ENCODE measurements at places on chromosomes 3 and 15.

- DNase-seq, result no peak
Measured at GRCh38 chr3:138406606-138407005, 27.8 kb upstream of the ESYT3 start.

DNA sequence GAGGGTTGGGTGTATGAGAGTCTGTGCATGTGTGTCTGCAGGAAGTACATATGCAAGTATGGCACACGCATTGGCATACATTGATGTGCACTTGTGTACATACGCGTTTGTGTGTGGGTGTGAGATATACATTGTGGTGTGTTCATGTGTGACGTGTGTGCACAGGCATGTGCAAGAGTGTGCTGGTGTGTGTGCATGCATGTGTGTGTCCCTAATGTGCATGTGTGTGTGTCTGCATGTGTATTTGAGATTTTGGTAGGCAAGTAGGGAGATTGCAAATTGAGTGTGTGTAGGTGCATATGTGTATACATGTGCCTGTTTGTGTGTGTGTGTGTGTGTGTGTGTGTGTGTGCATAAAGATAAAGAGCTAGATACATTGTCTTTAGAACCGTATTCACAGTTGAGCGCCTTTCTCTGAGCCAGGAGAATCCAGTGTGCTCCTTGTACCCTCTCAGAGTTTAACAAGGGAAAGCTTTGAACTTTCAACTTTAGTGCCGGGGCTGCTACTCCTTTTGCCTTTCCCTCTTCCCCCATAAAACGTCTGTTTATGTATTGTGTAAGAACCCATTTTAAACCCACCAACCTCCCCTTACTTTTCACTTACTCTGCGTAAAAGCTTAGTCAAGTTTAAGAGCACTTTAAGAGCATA is 152.4 kb upstream of the CHL1 start:
- no peak for DNase-seq

DNA sequence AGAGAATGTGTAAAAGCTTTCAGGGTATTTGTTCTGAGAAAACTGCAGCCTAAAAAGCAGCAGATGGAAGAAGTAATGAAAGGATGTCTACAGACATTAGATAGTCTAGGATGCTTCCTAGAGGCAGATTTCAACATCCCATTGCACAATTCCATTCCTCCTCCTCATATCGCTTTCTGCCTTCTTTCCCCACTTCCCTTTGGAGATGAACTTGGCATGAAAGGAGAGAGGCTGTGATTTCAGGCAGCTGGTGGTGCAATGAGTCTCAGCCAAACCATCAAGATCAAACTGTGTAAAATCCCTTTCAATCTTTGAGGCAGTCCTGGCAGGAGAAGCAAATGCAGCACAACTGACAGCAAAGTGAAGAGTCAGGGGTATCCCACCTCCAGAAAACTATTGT is 438.7 kb upstream of the KCNMB2 start:
- DNase-seq, result no peak

- no peak for DNase-seq
Measured at GRCh38 chr15:73941044-73941443, 14.8 kb downstream of the LOXL1 start.

DNA sequence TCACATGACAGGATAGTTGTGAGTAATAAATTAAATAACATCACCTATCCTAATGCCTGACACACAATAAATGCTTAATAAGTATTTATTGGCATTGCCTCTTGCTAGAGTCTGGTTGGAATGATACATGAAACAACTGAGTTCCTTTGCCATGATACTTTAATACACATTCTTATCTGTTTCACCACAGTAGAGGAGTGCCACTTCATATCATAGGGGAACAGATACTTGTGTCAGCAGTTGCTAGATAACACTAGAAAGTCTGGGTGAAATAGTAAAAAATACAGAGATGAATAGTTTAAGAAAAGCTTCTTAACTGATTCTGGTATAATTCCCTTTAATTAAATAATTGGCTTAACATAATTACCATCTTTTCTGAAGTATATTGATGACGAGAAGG is 380.0 kb upstream of the GOLIM4 start:
- DNase-seq, result no peak

DNA sequence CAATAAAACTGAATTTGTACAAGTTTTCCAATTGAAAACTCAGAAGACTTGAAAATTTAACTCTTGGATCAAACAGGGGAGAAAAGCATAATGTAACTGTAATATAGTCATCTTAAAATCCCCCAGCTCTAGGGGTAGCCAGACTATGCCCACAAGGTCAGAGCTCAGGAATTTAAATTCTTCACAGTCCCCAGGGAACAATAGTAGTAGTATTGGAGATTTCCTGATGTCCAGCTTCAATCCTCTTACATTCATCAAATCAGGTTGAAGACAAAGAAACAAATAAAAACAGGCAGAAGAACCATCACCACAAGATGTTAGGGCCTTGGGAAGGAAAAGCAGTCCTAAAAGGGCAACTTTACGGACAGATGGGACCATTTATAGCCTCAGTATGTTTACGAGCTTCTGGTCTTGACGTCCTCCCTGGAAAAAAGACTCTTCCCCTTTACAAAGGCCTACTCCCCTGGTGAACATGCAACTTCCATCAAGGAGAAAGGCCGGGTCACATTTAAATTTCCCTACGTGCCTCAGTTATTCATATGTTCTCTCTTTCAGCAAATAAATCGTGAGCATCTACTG is 96.8 kb downstream of the PLCH1 start:
- DNase-seq, result no peak

DNA sequence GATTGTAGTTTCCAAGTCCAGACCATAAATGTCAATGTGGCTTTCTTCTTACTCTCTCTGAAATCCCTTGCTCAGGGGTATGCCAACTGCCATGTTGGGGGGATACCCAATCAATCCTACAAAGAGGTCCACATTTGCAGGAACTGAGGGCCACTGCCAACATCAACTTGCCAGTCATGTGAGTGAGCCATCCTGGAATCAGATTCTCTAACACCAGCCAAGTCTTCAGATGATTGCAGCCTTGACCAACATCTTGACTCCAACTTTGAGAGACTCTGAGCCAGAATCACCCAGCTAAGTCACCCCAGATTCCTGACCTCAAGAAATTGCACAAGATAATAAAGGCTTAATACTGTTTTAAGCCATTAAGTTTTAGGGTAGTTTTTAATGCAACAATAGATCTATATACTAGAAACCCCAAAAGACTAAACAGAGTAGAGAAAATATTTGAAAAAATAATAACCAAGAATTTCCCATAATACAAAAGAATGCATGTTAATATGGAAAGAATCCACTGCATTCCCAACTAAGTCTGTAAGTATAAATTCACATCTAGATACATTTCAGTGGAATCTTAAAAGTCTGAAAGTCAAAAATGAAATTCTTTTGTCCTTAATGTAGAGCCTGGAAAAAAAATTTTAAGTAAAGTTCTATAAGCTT is 22.4 kb downstream of the ISG20 start:
- DNase-seq, result no peak

DNA sequence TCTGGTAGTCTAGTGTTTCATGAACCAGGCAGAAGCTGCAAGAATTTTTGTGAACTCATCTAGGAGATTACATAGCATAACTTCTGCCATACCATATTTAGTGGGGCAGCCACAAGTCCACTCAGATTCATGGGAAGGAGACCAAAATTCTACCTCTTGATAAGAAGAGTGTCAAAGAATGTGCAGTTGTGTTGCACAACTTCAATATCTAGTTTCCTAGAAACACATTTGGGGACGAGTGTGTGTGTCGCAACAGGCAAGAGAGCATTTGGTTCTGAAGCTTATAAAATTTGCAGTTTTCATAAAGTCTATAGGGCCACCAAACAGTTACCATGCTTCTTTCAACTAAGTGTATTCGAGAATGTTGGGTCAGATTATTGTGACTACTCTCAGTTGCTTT is 115.3 kb downstream of the KCNH8 start:
- no peak for DNase-seq

- no peak for DNase-seq
Measured at GRCh38 chr15:60340207-60340921, 57.4 kb downstream of the ANXA2 start.

GRCh38 chr3:165713479-165713878 is 123.7 kb downstream of the BCHE start:
- DNase-seq, result no peak

DNA sequence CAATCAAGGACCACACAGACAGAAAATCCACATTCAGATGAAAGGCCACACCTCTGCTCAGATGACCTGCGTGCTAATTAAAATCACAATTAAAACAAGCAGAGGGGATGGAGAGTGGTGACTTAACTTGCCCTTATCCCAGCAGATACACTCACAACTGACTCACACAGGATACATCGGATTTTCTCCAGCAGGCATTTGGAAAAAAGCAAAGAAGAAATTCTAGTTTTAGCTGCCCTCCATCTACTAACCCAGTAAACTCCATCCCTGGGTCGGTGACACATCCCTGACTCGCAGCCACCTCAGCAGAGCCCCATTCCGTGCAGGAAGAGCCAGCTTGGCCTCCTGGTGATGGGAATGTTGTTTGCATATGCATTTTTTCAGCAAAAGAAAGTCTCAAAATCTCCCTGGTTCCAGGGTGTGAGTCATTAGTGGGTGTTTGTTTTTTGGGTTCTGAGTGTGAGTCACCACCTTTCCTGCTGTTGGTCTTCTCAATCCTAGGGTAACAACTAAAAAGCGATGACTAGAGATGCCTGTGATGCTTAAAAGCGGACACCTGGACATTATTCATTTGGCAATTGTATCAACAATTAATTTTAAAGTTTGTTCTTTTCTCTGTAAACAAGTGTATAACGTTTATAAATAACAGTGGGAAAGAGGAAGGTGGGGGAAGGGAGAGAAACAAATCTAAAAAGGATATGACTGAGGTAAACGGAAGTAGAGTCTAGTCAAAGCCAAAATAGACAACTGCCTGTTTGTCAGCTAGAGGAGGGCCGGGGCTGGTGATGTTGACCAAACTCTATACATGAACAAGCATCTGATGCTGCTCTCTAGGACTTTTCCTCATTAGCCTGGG is 49.8 kb upstream of the SLC4A7 start:
- DNase-seq, result no peak

GRCh38 chr3:132351222-132351806 is 34.1 kb downstream of the ACP3 start:
- DNase-seq, result no peak

- no peak for DNase-seq
Measured at GRCh38 chr15:83290236-83290635, 5.8 kb upstream of the BNC1 start.

DNA sequence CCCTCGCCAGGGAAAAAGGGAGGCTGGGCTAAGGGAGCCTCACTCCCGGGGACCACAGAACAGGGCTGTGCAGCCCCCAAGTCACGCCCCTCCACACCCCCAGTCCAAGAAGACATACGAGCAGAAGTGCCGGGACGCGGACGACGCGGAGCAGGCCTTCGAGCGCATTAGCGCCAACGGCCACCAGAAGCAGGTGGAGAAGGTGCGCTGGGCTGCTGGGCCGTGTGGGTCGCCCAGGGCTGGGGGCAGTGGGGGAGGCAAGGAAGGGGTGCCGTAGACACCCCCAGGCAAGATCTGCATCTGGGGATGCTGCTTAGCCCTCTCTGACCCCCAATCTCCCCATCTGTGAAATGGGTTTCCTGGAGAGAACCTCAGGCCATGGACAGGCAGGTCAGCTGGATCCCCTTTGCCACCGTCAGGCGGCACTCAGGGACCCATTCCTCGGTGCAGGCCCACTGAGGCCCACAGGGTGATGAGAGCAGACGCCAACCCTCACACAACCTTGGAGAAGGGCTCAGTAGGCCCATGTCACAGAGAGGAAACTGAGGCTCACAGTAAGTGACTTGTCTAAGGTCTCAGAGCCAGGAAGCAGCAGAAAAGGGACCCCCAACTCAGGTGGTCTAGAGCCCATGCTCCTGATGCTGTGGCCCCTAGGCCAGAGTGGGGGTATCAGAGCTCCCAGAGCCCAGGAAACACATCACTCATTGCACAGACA is 33.7 kb downstream of the PSTPIP1 start:
- DNase-seq, result no peak

DNA sequence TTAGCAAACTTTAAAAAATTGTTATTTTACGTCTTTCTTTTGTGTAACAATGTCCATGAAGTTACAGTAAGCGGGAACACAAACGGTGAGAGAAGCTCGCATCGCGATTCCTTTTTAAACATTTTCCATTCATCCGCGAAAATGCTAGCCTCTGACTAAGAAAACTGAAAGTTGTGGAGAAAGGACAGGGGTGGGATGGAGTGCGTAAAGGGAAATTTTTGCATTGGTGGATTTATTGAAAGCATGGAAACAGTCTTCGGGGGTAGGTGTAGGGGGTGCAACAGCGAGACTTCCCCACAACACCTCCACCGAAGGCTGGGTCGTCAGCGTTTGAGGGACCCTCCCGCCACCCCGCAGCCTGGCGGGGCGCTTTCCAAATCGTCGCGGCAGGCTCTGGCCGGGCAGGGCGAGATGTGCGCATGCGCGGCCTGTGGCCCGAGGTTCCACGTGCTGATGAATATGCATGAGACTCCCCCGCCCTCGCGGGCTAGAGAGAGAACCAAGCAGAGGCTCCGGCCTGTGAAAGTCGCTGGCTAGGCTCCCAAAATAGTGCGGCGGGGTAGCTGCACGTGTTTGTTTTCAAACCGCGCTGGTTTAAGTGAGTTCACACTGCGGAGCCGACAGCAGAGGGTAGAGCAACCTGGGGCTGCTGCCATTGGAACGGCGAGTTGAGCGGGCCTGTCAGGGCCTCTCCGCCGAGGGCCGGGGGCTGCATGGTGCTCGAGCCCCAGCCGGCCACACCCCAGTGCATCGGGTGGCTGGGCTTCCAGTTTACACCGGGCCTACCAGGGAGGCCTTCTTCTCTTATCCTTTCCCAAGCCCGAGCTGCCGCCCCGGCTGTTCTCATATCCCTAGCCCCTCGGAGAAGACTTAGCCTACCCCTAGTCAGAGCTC is 9.9 kb downstream of the ZIC1 start:
- DNase-seq, result no peak

GRCh38 chr3:115709093-115709492 is 85.8 kb downstream of the GAP43 start:
- no peak for DNase-seq

DNA sequence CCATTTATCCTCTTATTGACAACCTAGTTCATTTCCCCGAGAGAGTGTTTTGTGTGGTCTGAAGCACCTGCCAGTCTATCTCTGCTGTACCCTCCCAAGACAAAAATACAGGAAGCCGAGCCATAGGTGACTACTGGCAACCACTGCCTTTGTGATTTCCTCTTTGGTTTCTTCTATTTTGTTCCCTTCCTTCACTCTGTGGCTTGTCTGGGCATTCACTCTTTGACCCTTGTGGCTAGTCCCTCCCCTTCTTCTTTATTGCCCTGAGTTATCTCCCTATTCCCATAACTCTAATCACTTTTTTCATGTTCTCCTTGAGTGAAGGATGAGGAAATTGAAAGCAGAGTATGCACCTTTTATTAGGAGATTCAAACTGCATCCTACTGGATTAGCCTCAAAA is at the start of gene ADGRG7:
Gene ADGRG7, plus strand, starts transcription at position 297 of the 400 bp plus-strand sequence. CDS start 256 bp downstream, outside the sequence.
- DNase-seq, result no peak

- no peak for DNase-seq
Measured at GRCh38 chr15:75738014-75738646, 25.5 kb upstream of the CSPG4 start.

GRCh38 chr3:23633261-23633960 is 172.3 kb upstream of the UBE2E1 start:
- no peak for DNase-seq

- no peak for DNase-seq
Measured at GRCh38 chr3:88434001-88434400, 284.2 kb downstream of the C3orf38 start.

GRCh38 chr15:66112388-66112787 is 141.2 kb downstream of the MEGF11 start:
- DNase-seq, result no peak
